ENCODE measurements at places on chromosomes 6 and 20.

DNA sequence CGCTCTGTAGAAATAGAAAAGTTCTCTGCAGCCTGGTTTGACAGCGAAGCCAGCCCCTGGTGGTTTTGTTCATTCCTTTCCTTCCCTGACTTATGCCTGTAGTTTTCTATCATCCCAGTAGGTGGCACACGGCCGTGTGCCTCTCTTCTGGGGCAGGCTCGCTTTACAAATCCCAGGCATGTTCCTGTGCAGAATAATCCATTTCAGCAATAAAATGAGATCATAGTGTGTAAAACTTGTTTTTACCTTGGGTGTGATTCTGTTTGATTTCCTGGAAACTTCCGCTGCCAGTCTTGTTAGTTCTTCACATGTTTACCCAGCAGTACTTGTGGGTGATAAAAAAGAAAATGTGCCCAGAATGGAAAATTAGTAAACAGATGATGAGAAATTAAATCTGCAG is 7.4 kb upstream of the INSM1 start:
- no peak for DNase-seq

GRCh38 chr20:16263582-16263981 is 309.7 kb downstream of the KIF16B start:
- DNase-seq: no peak

DNA sequence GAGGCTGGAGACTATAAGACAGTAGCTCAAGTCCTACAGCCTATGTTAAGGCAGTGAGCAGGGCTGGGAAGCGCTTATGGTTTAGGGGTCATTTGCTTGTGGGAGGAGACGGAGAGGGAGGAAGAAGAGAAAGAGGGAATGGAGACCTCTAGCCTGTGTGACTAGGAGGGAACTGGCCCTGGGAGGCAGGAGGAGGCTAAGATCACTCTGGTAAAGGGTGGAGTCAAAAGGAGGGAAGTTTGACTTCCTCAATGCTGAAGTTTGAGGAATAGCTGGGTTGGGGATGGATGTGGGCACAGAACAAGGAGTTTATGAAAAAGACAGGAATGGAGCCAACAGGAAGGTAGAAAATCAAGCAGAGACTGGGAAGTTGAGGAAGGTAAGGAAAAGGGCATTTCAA is 6.4 kb upstream of the BACH2 start:
- DNase-seq: no peak

DNA sequence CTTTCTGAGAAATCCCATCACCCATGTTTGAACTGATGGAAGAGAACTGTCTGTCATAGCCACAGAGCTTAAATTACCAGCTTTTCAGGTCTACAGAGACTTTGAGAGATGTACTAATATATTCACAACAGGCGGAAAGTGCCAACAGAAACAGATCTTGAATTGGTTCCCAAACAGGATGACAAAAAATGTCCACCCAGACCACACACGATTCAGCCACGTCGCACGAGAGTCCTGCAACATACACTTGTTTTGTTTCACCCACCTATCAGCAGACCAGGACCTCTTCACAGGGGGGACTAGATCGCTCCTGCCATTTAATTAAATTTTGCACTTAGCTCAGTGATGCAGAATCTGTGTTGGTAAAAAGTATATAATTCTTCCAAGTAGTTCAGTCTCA is 187.1 kb upstream of the CEP162 start:
- DNase-seq: no peak

GRCh38 chr6:158737710-158738615 is 81.2 kb downstream of the EZR start:
- DNase-seq: no peak

GRCh38 chr6:42367353-42368011 is 84.2 kb downstream of the TRERF1 start:
- no peak for DNase-seq

GRCh38 chr6:119145111-119145510 is 66.6 kb upstream of the FAM184A start:
- no peak for DNase-seq

DNA sequence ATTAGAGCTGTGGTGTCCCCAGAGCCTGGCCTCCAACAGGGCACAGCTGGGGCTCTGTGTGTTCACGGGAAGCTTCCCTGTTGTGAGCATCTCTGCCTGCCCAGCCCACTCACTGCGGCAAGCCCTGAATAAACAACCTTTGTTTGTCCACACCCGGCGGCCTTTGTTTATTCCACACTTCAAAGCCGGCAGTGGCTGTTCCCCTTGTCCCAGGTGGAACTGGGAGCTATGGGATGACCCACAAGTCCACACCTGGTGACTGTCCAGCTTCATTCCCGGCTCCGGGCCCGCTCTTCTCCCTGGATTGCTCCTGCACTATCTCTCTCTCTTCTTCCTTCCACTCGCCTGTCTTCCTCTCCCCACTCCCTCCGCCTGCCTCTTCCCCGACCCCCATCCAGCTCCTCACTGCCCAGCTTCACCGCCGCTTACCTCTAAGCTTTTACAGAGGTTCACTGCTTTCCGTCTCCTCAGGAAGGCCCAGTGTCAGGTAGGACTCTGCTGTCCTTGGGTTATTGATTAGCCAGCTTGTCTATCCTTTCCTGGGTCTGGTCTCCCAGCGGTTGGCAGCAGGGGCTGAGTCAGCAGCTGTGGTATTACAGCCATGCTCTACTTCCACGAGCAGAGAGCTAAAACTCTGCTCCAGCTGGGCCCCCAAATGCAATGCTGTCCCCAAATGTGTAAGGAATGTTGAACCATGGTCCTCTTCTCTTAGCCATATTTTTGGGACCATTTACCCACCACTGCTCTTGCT is 17.8 kb downstream of the DACT2 start:
- DNase-seq: no peak

GRCh38 chr6:158312672-158313397 is 570 bp downstream of the TULP4 start:
- no peak for DNase-seq

DNA sequence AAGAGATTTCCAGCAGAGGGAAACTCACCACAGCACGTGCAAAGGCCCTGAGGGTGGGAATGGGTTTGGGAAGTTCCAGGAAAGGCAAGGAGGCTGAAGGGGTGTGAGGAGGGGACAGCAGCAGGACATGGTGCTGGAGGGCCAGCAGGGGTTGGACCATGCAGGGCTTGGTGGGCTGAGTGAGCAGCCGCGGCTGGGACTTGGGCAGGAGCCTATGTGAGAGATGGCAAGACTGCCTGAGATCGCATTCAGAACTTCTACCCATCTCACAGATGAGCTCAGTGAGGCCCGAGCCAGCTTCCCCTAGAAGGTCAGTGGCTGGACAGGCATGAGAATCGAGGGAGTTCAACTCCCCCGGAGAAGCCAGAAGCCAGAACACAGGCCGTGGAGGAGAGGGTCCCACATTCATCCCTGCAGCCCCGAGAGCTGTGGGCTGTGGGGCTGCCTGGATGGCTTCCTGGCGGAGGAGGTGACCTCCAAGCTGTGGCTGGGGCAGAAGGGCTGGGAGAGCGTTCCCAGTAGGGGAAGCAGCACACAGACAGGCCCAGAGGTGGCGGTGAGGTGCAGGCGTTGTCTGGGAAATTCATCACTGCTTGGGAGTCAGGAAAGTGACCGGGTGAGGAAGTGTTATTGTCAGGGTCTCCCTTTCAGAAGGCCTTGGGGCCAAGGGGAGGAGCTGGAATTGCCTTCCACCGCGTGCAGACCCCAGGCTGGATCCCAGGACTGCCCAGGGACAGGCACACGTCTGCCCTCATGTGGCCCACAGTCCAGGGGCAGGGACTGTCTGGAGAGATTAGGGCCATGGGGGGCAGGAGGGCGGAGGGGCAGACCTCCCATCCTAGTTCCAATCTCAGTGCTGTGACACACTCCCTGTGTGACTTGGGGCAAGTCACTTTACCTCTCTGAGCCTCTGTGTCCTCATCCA is 103.8 kb downstream of the CEBPB start:
- no peak for DNase-seq

DNA sequence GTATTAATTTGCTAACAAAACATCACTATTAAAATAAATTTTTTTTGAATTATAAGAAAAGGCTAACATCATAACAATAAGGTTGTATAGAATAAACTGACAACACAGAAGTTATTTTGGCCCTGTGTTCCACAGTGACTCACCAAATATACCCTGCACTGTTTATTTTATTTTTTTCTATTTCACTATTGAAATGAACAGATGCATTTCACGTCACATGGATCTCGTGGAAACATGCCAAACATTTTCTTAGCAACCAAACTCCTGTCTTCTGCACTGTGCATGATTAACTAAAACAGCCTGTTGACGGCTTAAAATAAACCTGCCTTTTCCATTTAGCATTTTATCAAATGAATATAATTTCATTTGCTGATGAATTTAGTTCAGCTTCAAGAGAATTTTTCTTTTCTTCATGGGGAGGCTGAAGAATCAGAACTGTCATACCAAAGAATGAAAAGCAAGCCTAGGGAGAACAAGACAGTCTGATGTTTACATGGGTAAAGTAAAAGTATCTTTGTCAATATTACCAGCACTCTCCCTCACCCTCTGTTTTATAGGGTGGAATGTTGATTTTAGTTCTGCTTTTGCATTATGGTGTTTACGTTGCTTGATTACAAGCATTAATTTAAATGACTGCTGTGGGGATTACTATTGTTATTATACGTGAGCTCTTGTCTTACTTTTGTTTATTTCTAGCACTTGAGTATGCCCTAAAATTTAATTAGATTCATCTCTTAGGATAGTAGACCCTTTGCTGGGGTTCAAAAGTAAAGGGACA is 115.3 kb downstream of the LCA5 start:
- DNase-seq: no peak

DNA sequence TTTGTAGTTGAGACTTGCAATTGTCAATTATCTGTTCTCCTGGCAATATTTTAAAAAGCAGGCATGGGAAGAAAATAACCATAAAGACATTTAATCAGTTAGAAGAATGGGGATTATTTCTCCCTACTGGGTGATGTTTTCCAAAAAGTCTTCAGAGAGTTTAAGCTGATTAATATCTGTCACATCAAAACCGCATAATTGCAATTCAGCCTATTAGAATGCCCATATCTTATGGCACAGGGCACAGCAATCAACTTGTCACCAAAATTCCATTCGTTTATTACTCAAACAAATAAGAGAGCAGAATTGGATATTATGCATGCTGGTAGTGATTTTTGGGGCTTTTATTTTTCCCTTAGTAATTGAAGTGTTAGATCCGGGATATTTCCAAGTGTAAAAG is 218.7 kb downstream of the RNF144B start:
- no peak for DNase-seq

- DNase-seq: no peak
These were observed 165.6 kb upstream of the LAMP5 start for GRCh38 chr20:9348747-9349146.

- no peak for DNase-seq
These were observed 94.5 kb downstream of the PREX1 start for GRCh38 chr20:48733296-48733790.

DNA sequence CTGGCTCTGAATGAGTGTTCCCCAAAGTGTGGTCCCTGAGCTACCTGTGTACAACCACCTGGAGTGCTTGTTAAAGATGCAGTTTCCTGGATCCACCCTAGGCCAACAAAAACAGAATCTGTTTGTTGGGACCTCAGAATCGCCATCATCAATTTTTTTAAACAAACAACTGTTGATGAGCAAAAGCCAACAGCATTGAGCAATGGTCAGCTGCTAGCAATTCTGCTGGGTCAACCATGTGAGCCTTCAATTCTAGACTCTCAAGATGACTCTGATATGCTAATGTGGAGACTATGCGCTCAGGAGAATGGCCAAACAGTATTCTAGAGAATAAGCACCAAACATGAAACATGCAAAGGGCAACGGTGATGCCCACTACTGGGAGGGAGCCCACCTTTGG is 64.4 kb upstream of the IYD start:
- no peak for DNase-seq

- DNase-seq: no peak
These were observed 116.4 kb downstream of the TOX2 start for GRCh38 chr20:44031001-44031574.

DNA sequence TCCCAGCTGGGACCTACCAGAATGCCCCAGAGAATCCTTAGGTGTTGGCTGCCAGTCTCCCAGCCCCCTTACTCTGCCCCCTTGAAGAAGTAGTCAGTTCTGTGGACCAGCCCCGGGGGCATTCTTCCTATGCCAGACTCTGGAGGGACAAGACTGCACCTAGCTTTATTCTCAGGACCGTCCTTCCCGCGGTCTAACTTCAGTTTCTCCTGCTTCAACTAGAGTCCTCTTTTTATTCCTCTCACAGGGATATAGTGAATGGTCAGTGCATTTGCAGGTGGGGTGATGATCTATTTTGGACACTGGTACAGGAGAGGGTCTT is 35.9 kb upstream of the MDFI start:
- no peak for DNase-seq

DNA sequence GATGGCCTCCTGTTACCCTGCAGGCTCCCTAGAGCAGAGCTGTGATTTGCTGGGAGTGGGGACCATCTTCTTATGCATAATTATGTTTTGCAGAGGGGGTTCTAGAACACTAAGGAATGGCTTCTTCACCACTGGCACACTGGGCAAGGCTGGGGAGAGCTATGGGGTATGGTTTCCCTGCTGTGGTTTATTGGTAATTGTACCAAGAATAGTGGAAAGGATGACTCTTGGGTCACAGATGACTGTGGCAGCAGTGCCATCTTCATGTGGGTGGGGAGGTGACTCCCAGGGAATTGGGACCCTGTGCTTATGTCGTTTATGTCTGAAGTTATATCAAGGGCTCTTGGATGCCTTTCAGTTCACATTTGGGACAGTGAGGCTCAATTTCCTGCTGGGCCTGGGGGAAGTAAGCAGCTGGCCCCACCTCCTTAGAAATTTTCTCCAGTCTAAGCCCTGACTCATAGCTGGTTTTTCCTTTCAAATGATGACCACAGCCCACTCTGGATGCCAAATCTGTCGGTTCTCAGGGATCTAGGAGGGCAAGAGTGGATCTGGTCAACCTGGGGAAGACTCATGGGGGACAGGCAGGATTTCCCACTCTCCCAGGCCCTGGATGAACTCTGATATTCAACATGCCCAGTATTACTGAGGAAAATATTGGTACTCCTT is 230.8 kb downstream of the LRFN2 start:
- no peak for DNase-seq

GRCh38 chr20:37781626-37782025 is 87.8 kb downstream of the CTNNBL1 start:
- DNase-seq: no peak

DNA sequence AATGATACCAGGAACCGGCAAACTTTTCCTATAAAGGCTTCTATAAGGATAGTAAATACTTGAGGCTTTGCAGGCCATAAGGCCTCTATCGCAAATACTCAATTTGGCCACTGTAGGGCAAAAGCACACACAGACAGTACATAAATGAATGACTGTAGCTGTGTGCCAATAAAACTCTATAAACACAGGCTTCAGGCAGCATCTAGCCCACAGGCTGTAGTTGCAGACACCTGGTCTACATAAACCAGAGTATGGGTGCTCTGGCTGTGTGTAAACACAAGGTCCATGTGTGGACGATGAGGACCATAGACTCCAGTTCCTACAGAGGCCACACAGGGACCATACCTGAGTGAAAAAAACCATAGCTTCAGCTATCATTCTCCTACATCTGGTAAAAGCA is 52.2 kb downstream of the ZMYND8 start:
- DNase-seq: no peak

DNA sequence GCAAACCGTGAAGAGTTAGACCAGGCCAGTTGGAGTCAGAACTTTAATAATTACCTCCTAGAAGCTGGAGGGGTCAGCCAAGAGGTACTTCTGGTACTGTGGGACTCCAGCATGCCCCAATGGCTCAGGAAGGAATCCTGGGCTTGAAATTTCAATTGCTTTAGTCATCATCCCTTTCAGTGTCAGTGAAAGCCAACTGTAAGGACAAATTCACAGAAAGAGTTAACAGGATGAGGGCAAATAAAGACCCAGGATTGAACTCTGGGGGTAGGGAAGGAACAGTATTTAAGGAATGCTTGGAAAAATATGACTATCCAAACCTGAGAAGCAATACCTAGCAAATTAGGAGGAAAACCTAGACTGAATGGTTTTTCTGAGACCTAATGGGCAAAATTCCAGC is 735.1 kb upstream of the MARCKS start:
- no peak for DNase-seq

Measured in effector CD4-positive, alpha-beta T cell (primary cell).